ENCODE measurements at places on chromosomes 2 and 18.

GRCh38 chr2:15730545-15731212 lies 139.0 kb downstream of the DDX1 start:
- peak; percentile 98 for DNase-seq

DNA sequence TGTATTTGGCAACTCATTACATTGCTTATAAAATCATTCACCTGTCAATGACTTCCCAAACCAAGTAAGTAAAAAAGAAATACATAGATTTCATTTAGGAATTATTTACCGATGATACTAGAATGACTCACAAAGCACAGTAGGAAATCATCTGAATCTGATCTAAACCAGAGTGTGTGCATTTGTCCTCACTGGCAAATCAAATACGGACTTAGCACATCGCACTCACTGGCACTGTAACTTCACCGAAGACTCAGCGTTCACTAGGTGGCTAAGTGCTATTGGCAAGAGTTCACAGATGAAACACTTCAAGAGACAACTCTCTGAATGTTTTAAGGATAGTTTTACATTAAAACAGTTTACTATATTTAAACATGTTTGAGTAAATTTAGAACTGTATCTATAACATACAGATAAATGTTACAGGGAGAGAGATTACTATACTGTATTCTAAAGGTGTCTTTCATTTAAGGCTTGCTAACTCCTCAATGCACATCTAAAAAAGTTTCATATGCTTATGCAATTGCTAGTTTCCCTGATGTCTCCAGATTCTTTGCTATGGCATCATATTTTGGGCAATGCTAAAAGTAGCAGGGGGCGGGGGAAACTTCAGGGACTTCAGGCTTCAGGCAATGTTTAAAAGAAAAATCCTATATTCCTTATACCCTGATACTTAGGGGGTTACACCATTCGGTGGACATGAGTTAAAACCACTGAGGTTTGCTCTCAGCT lies 48.8 kb downstream of the STK39 start:
- DNase-seq: no peak

DNA sequence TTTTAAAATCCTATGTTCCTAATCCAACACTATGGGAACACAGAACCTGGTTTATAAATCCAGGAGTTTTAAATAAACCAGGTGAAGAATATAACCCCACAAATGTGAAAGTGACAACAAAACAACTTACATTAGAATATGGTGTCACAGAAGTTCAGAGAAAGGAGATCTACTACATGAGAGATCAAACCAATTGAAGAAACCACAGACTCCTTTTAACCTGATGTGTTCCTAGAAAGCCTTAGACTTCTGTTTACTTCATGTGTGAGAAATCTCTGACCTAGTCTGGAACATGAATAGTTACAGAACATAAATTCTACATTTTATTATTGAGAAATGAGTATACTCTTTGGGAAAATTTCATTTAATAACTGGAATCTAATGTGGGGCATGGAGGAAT lies 165.3 kb downstream of the FTCDNL1 start:
- no peak for DNase-seq

DNA sequence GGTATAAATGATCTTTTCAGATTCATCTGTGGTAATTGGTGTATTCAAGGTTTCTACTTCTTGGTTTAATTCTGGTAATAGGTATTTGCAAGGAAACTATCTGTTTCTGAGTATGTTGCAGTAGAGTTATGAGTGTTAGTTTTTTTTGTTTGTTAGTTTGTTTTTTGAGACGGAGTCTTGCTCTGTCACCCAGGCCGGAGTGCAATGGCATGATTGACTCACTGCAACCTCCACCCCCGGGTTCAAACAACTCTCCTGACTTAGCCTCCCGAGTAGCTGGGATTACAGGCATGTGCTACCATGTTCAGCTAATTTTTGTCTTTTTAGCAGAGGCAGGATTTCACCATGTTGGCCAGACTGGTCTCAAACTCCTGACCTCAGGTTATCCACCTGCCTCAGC lies 60.9 kb upstream of the IL1R2 start:
- no peak for DNase-seq

DNA sequence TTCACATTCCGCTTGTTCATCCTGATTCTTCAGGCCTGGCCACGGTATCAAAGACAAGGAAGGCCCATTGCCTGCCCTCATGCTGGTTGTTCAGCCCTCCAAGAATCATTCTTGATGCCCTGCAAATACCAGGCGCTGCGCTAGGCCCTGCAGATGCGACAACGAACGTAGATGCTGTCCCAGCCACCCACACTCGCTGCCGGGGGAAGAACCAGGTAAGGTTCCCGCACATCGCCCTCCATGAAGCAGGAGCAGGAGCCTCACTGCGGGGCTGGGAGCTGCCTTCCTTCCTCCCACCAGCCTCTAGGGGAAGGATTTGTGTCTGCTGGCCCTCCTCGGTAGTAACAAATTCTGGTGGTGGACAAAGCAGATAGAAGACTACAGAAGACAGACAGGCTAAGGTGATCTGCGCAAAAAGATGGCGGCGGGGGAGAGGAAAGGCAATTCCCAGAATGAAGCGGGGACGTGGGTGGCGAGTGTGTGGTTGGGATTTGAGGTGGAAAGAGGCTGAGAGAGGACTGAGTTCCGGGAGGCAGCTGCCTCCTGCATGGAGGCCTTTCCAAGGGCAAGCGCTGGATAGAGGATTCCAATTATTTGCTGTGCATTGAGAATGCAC lies 19.8 kb upstream of the GPR55 start:
- peak; percentile 17 for DNase-seq

DNA sequence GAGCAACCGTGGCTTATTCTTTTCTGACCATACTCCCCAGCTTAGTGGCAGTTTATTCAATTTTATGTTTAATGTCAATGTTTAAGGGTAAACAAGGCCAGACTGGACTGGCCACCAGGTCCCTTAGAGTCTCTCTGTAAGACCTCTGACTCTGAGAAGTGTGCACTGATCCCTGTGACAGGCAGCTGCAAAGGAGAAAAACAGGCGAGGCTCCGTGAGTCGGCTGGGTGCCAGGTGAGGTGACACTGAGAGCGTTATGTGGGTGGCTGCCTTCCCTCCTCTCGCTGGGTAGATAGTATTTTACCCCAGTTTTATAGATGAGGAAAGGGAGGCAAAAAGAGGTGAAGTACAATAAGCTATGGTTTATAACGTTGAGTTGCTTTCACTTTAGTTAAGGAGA lies 139.4 kb upstream of the HDAC4 start:
- DNase-seq: no peak

DNA sequence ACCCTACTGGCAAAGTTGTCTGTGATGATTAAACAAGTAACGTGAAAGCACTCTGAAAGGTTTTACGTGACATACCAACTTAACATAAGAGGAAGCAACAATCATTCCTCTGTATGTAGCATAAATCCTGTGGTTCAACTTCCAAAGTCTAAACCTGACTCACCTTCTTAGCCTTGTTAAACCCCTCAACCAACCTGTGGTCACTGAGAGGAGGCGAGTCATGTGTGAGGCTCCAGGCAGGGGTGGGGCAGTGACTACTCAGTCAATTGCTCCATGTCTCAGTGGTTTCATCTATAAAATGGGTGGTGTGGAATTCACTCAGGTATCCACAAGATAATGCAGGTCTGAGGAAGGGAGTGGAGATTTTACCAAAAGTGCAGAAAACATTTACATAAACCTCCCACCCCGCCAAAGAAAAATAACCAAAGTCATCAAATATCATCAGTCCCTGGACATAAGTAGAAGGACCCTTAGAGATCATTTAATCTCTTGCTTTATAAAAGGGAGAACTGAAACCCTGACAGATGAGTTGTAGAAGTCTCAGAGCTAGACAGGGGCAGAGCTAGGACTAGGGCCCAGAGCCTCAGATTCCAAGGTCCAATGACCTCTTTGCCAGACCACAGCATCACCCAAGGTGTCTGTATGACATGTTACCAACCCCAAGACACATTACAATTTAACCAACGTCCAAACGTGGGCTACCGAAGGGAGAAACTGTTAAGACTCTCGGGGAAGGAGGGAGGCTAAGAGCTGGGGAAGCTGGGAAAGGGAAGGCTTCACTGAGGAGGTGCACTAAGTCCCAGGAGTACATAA lies 3.7 kb upstream of the PCBP1 start:
- no peak for DNase-seq

DNA sequence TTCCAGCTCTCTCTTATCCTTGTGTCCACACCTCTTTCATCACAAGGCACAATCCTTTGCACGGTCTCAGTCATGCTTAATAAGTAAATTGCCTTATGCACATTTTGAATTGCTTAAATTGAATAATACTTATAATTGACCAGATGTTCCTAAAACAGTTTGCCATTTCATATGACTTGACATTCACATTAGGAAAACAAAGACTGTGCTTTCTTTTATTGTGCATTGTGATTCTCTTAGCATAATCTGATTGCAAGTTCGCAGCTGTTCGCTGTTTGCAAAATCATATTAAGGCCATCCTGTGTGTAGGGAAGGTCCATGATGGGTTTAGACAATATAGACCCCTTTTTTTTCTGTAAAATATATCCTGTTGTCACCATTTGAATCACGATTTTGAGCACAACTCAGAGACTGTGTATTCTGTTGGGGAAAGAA lies 75.6 kb downstream of the RNF144A start:
- no peak for DNase-seq

DNA sequence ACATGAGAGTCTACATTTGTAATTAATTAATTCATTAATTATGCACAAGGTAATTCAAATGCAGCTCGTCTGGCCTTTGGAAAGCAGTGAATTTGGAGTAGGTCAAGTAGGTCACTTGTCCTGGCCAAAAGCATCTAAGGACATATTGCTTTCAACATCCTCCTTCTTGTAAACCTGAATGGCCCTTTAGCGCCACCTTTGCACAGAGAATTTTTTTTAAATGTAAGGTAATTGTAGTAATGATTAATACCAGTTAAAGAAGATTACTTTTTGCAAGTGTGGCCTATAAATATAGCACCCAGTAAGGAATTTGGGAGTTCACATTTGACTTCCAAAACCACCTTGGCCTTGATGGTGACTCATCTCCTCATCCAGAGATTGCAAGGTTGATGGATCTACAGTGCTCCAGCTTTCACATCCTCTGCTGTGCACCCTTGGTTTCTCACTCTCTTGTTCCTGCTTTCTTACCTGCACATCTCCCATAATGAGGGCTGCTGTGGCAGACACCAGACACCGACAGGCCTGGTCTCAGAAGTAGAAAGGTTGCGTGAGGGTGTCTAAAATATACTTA lies 481.7 kb downstream of the TGIF1 start:
- no peak for DNase-seq

GRCh38 chr2:225510796-225511195 lies 111.3 kb downstream of the NYAP2 start:
- no peak for DNase-seq

GRCh38 chr18:79582978-79583377 lies 96.6 kb upstream of the CTDP1 start:
- peak; percentile 9 for DNase-seq

DNA sequence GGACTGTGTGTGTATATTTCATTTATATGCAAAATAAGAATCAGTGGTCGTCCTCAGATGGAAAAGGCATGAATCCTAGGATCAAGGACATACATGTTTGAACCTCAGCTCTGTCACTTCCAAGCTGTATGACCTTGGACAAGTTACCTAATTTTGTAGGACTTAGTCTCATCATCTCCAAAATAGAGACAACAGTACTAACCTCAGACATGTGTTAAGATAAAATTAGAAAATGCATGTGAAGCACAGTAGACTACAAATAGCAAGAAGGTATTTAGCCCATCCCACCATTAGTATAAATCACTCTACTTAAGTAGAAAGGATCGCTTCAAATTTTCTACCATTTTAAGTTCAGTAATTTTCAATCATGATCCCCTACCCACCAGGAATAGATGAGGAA lies 309.8 kb downstream of the ZEB2 start:
- no peak for DNase-seq

- DNase-seq: no peak
Observed at GRCh38 chr2:198657512-198658121, 800.1 kb downstream of the SATB2 start.

- DNase-seq: no peak
Observed at GRCh38 chr2:10501980-10502802, 54.1 kb upstream of the ODC1 start.

GRCh38 chr2:108355906-108356734 lies 21.6 kb upstream of the SULT1C4 start:
- no peak for DNase-seq

- DNase-seq: no peak
Observed at GRCh38 chr18:9558387-9559064, 55.8 kb downstream of the PPP4R1 start.

DNA sequence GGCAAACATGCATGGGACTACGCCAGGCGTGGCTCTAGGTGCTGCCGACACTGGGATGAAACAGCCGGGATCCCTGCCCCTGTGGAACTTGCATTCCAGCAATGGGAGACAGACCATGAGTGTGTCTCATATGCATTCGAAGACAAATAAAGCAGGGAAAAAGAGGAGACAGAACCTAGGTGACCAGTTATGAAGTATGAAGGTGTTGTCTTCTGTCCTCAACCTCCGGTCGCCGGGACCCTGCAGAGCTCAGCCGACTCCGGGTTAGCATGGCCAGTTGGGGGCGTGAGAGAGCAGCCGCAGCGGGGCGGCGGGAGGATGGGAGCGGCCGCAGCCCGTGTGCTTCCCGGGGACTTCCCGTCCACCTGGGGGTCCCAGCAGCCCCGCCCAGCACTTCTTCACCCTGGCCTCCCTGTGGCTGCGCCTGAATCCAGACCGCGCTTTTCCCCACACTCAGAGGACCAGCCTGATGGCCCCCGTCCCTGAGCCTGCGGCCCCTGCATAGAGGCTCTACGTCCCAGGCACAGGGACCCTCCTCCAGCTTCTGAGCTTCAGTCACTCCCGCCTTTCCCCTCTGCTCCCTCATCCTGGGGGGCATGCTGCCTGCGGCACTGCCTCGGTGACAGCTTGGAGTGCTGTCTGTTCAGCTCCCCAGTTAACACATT lies 11.4 kb downstream of the ID2 start:
- DNase-seq: no peak

DNA sequence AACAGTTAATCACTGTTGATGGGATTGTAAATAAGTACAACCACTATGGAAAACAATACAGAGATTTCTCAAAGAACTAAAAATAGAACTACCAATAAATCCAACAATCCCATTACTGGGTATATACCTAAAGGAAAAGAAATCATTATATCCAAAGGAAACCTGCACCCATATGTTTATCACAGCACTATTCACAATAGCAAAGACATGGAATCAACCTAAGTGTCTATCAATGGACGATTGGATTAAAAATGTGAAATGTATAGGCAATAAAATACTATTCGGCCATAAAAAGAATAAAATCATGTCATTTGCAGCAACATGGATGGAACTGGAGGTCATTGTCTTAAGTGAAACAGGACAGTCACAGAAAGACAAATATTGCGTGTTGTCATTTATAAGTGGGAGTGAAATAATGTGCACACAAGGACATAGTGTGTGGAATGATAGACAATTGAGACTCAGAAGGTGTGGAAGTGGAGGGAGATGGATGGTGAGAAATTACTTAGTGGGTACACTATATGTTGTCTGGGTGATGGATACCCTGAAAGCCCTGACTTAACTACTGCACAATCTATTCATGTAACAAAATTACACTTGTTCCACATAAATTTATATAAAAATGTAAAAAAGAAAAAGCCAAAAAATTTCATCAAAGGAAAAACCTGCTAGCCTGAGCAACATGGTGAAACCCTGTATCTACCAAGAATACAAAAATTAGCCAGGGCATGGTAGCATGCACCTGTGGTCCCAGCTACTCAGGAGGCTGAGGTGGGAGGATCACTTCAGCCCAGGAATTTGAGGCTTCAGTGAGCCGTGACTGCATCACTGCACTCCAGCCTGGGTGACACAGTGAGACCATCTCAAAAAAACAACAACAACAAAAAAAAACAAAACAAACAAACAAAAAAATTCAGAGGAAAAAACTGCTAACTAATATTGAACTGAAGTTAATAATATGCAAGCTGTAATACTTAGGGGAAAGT lies 12.6 kb downstream of the APOB start:
- DNase-seq: no peak
